ENCODE measurements at places on chromosomes 16 and 17.
A peak's percentile ranks its signal among the peaks of the same experiment; 100 is the strongest.

DNA sequence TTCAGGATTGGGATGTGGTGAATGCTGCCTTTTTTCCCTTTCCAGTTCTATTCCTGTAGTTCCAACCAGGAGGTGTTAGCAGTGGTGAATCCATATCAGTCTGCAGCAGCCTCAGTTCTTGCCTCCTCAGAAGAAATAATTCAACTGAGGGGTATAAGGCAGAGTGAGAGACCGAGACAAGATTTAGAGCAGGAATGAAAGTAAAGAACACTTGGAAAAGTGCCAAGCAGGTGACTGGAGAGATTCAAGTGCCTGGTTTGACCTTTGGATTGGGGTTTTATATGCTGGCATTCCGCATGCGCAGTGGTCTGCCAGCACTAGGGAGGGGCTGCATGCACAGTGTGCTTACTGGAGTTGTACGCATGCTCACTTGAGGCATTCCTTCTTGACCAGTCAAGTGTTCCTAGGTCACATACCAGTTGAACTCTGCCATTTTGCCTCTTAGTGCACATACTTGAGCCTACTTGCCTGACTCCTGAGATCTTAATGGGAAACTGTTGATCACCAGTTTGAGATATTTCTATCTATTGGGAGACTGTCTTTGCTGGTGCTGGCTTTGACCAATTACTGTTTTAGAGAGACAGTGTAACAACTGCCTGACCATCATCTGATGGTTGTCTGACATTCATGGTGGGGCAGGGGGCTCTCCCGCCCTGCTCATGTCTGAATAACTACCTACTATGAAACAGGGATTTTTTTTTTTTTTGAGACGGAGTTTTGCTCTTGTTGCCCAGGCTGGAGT lies 680 bp upstream of the CCL15 start:
- no peak for DNase-seq

GRCh38 chr17:80353718-80354275 lies 61.2 kb upstream of the ENDOV start:
- DNase-seq = no peak

DNA sequence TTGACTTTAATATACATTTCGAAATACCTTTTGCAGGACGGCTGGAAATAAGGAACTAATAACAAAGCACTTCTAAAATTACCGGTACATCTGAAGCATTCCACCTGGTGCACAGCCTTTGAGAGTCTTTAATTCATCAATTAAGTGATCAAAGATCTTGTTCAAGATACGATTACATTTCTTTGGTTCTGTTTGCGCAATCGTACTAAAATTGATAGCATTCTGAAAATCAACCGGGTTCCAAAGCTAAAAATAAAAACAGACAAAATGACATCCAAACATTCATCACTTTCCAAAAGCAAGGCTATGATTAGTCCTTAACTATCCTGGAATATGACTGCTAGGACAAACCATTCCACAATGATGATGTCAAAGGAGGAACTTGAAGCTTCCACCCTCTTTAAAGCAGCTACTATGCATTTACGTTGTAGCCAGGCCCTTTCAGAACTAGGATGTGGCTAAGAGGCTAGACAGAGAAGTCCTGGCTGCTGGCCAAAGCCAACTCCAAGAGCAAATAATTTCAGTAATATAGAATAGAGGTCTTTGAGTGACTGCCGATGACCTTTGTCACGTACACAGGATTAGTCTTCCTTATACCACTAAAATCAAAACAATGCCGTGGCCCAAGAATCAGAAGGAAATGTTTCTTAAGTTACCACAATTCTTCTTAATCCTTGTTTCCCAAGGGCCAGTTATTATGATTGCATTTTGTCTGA lies 299.8 kb upstream of the PSMD7 start:
- no peak for DNase-seq

DNA sequence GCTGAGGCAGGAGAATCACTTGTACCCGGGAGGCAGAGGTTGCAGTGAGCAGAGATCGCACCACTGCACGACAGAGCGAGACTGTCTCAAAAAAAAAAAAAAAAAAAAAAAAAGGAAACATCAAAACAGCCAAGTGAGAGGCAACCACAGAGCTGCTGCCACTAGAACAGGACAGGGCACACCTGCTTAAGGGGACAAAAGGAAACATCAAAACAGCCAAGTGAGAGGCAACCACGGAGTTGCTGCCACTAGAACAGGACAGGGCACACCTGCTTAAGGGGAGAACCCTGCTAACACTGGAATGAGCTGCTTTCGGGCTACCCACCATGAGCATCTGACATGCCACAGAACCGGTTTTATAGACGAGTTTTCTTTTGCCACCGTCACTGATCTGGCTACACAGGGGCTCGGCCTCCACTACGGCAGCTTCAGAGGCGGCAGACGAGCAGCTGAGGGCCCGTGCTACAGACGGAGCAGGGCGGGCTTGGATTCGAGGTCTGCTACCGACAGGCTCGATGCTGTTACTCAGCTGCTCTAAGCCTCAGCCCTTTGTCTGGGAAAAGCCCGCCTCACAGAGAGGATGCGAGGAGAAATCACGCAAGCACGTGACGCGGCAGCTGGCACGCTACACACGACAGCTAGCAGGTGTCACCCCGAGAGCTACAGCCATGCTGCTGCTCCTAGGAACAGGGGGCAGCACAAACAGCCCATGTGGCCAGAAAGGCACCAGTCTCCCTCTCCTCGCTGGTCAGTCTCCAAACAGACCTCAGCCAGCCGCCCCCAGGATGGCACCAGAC lies 2.0 kb downstream of the P4HB start:
- no peak for DNase-seq

DNA sequence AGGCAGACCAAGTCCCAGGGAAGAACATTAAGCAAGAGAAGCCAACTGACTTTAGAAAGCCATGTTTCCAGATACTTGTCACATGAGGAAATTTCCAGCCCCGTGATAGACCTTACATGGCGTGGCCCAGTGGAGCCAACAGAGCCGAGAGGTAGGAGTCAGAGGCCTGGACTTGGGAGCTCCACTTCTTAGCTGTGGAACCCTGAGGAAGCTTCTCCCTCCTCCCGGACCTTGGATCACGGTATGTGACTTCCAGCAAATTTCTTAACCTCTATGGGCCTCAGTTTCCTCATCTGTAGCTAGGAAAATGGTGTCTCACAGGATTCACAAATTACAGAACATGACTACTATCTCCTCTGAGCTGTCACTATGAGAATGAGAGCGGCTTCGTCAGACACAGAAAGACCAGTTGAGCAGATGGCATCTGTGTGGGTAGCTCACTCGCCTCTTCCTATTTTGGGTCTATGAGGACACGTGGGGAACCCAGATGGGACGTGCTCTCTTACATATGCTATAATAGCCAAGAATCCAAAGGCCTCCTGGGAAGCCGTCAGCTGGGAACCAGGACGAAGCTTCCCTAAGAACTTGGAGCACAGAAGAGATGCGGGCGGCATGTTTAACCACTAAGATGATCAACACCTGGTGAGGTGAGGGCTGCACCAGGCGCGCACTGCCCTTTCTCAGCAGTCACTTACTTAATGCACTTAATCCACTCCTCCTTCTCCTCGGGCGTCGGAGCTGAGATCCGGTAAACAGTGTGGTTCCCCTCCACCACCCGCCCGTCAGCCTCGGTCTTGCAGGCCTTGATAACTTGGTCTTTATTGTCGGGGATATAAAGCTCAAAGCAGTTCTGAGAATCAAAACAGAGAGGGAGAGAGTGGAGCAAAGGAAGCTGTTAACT lies 102.3 kb downstream of the CYTH1 start:
- DNase-seq = no peak

- DNase-seq = no peak
Measured at GRCh38 chr17:62754631-62755030, 53.5 kb downstream of the MARCHF10 start.

- DNase-seq = no peak
Measured at GRCh38 chr17:8900626-8901585, 33.4 kb upstream of the PIK3R6 start.

DNA sequence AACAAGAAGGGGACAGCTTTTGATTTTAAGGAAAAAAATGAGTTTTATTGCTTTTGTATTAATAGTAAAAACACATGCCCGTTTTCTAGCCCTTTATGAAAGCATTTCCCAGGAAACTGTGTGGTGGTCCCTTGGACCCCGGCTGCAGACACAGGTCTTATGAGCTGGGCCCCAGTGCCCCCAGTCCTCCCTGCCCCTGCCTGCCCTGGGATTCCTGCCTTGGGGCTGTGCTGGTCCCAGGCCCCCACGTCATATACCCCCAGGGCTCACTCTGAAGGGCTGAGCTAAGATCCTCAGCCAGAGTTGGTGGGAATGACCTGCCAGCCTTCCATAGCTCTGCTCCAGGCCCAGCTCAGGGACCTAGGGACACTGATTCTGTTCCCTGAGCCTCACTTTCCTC lies 30.8 kb downstream of the GINS2 start:
- no peak for DNase-seq

DNA sequence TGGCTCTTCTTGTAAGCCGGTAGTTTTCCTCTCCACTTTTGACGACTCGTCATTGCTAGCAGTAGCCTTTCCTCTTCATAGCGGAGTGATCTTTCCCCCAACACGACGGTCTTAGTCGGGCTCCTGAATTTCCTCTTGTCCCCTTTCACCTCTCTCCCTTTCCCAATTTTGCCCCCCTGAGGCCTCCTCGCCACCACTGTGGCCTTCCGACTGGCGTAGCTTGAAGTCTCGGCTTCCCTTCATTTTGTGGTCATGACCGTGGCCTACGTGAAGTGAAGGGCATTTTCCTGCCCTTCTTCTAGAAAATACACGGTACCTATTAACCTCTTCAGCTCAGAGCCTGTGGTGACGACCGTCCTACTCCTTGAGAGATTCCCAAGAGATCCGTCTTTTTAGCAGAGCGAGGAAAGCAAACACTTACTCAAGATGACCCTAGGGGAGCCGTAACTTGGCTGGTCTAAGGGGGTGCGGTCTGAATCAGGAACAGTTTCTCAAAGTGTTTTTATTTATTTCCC lies 787 bp downstream of the PRKAR1A start:
- peak; percentile 44 for DNase-seq

GRCh38 chr17:81564778-81565177 lies 12.6 kb upstream of the FAAP100 start:
- no peak for DNase-seq

DNA sequence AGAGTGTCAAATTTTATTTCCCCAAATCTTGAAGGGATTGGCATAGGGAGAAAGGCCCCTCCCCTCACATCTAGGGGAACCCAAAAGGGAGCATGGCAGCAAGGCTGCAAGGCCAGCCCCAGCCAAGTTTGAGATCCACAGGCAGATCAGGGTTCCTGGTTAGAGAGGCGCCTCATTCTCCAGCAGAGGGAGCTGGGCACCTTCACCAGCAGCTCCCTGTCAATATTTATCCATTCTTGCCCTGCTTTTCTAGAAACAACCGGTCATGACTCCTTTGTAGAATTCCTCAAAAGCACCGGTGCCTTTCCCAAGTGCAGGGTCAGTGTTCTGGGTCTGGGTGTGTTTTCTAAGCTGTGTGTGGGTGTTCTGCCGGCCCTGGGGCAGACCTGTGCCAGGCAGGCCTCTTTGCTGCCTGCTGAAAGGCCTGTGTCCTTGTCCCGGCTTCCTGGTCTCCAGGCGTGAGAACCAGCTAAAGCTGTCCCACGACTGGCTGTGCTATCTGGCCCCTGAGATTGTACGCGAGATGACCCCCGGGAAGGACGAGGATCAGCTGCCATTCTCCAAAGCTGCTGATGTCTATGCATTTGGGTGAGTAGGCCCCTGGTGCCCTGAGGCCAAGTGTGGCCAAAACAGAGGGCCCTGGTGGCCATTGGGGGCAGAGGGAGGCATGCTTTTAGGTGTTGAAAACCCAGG lies 21.2 kb upstream of the LGALS9 start:
- DNase-seq = no peak

DNA sequence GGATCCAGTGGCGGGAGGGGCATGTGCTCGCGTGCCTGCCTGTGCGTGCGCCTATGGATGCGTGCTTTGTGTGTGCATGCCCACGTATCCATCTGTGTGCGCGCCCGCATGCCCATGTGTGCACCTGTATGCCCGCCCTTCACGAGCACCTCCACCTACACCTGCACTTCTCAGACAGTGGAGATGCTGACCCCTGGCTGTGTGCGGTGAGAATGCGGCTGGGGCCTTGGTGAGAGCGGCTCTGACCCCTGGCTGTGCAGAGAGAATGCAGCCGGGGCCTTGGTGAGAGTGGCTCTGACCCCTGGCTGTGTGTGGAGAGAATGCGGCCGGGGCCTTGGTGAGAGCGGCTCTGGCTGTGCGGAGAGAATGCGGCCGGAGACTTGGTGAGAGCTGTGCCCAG lies 33.9 kb downstream of the AXIN1 start:
- DNase-seq = no peak

DNA sequence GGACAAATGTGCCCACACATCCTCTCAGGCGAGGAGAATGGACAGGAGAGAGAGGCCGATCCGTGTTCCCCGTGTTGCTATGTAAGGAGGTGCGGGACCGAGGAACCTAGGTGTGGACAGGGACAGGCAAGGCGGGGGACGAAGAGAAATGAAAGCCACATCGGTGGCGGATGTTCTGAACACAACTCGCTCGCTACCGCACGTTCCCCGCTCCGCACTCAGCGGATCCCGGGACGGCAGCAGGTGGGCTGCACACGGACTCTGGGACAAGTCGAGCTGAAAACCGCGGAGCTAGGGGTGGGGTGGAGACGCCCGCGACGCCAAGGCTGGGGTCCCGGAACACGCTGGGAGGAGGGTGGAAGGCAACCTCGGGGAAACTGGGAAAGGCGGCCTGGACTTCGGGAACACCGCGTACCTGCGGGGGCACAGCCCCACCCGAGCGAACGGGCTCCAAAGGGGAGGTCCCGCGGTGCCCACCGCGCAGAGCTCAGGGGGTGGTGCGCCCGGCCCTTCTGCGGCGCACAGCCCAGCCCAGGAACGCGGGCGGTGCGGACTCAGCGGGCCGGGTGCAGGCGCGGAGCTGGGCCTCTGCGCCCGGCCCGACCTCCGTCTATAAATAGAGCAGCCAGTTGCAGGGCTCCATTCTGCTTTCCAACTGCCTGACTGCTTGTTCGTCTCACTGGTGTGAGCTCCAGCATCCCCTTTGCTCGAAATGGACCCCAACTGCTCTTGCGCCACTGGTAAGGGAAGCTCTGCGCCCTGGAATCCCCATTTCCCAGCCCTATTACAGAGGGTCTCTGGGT lies at the start of gene MT1E:
MT1E (plus strand) TSS at position 642 of the 803 bp plus-strand sequence; CDS start at position 713, 71 bp downstream.
- DNase-seq = no peak

- DNase-seq = peak; percentile 27
Measured at GRCh38 chr17:63221939-63222338, 224.2 kb downstream of the CYB561 start.

- no peak for DNase-seq
Measured at GRCh38 chr17:65670667-65671371, 109.4 kb upstream of the AXIN2 start.

Measured in dermis microvascular lymphatic vessel endothelial cell (primary cell).